ENCODE measurements at places on chromosomes 16 and 17.

DNA sequence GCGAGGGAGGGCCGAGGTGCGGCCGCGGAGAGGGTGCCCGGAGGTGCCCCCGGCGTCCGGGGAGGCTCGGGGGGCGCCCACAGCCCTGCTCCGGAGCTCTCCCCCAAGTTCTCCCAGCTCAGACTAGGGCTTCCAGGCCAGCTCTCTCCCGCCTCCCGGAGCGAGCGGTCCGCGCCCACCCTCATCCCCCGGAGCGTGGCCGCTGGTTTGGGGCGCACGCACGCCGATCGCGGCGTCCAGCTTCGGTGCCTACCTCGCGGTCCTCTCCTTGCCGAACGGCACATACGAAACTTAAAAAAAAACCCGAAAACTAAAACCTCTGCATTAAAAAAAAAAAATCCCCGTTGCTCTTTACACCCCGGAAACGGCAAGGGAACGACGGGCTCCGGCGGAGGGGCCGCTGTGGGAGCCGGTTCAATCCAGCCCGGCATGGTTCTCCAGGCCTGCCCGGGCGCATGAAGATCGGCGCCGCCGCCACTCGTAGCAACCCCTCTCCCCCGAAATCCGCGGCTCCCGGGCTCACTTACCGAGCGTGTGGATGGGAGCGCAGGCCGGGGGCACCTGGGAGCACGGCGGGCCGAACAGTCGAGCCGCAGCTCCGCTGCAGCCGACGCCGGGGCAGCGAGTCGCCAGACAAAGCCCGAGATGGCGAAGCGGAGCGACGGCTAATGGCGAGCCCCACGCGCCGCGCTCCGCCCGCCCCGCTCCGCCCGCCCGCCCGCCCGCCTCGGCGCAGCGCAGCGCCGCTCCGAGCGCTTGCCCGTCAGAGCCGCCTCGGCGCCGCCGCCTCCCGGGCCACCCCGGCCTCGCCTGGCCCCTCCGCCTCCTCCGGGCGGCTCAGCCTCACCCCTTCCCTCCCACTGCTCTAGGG is 973 bp upstream of the UBTF start:
- peak; percentile 43 for DNase-seq

- no peak for DNase-seq
Observed at GRCh38 chr16:8655184-8655717, 19.2 kb upstream of the ABAT start.

DNA sequence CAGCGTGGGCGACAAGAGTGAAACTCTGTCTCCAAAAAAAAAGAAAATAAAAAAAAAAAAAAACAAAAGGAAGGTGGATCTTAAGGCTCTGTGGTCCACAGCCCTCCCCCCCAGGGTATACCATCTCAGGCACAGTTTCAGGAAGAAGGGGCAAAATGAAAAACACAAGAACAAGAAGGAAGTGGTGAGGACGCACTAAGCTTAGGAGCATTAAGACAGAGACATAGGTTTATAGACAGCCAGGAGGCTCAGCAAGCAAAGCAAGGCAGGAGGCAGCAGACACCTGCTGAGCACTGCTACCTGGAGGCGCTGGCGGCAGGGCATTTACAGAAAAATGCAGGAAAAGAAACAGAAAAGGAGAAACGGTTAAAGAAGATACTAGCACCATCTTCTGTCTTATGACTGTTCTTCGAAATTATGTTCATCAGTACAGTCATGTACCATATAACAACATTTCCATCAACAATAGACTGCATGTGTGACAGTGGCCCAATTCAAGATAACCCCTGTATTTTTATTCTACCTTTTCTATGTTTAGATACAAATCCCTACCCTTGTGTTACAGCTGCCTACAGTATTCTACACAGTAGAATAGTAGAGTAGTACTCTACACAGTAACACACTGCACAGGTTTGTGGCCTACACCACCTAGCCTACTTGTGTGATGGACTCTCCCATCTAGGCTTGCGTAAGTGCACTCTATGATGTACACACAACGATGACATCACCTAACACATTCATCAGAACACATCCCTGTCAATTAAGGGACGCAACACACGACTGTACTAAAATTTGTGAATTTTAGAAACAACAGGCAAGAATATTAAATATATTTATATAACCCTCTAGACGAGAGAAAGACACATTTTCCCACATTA is 62.5 kb downstream of the XPO6 start:
- DNase-seq: no peak

DNA sequence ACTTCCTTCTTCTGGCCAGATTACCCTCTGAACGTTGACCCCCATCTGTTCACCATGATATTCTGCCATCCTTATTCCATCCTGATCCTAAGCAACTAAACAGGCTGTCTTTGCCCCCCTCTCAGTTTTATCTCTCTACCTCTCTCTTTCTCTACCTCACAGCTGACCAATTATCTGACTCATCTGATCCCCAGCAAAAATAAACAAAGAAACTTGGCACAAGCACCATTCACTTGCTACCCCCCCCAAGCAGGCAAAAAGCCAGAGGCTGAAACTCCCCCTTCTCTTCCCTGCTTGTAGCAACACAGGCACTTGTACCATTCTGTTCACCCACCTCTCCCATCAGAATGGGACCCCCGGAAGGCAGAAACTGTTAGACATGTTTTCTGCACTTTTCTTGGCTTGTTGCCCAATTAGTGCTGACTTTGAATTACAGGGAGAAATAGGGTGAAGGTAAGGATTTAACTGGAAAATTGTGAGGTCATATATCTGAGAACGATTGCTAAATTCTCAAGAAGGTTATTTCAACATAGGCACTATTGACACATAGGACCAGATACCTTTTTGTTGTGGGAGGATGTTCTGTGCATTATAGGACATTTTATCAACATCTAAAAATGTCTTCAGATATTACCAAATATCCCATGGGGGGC is 163.2 kb downstream of the TOX3 start:
- DNase-seq: no peak

DNA sequence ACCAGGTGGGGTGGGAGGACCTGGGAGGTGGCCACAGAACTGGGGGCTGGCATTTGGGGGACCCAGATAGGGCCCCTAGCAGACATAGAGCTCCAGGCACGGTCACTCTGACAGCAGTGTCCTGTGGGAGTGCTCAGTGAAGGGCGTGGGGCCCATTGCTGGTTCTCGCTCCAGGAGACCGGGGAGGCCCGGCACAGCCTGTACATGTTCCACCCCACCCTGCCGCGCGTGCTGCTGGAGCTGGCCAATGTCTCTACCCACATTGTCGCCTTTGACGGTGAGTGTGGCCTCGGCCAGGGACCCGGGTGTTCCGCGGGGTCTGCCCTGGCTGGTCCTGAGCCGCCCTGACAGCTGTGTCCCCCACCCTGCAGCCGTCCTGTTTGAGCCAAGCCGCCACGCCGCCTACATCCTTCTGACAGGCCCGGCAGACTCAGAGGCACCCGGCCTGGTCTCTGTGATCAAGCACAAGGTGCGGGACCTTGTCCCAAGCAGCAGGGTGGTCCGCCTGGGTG is 11.2 kb downstream of the RGS11 start:
- no peak for DNase-seq

DNA sequence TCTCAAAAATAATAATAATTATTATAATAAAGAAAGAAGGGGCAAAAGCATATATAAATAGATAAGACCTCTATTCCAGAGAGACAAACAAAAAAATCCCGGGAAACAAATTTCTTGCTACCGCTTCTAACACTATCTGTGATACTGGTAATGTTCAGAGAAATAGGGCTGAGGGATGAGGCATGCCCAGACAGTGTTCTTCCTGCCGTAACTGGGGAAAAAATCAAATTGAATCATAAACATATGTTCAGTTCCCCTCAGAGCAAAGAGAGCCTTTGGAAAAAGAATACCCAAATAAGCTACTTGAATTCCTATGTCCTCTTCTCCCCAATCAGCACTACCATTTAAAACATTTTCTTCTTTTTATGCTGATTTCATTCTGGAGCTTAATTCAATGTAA is 688.0 kb downstream of the KCNJ2 start:
- no peak for DNase-seq

DNA sequence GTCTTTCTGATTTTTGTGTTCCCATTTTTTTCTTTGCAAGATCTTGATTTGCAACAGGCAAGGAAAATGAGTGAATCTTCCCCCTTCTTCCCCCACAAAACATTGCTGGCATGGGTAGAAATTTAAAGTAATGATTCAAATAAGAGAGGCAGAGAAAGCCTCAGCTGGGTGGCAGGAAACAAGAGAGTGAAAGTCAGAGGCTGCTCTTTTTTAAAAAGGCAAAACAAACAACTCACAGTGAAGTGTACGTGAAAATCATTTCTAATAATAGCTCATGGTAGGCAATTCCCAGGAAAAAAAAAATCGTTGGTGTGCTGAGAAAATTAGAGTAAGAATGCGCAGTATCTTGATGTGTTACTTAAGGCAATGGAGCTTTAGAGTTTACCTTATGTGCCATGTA is 229.5 kb downstream of the FTO start:
- no peak for DNase-seq

DNA sequence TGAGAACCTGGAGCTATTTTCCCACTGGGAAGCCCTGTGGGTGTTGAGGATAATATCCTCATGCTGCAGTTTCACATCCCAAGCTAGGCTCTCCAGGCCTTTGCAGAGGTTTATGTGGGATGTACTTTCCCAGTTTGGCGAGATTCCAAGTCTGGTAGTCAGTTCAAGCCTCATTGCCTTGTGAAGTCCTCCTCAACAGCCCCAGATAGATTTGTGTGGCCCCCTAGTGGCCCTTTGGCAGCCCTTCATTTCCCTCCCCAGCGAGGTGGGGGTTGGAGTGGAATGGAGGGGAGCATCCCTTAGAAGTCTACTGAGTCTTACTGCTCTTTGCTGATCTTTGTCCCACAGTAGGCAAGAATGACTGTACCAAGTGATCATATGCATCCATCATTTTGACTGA is 137.9 kb downstream of the CDH11 start:
- no peak for DNase-seq

DNA sequence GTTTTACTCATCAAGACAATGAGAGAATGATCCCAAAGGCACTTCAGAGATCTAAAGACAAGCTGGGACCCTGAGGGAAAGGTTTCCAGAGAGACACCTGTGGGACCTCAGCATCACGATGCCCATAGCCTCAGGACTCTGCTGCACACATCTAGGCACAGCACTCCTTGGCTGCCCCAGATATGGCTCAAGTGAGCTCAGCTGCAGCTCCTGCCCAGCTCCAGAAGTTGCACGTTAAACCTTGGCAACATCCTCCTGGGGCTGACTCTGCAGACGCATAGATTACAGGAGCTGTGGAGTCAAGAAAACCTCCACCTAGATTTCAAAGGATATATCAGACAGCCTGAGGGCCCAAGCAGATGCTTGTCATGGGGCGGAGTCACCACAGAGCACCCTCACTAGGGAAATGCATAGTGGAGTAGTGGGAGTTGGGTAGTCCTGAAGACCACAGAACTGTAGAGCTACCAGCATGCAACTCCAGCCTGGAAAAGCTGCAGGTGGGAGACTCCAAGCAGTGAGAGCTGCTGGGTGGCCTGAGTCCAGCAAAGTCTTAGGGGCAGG is 582.0 kb downstream of the CDH11 start:
- DNase-seq: no peak

- DNase-seq: no peak
Observed at GRCh38 chr16:733382-734207, 6.7 kb downstream of the HAGHL start.

DNA sequence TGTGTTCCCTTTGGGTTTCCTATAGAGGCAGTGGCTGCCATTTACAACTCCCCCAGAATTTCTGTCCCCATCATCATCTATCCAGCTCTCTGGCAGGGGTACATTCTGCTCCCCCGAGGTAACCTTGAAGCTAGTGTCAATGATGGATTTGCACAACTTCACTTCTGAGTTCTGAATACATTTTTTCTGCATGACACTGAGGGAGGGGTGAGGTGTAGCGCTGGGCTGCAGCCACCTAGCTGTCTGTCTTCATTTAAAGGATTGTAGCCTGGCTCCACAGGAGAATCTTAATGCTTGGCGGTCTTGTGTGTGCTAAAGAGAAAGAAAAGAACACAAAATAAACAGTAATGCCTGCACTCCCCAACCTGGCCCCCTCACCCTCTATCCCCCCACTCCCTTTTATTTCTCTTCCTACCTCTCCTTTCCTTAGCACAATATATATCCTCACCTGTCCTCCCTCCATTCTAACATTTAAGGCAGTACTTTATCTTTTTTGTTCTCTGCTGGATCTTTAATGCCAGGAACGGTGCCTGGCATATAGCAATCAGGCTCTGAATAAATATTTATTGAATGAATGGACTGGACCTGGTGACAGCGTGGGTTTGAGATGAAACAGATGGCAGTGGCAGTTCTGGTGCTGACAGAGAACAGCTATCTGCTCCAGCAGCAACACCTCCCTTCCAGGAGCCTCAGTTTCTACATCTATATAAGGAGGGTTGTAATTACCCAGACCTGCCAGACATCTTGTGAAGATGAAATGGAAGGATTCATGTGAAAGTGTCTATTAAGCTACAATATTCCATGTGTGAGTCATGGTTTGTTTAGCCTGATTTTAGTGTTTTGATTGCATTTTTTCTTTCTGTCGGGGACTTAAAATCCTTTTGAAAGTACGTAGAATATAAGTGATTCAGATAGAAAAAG is 163.5 kb upstream of the CDH11 start:
- DNase-seq: no peak

GRCh38 chr17:38921756-38922411 is 3.5 kb upstream of the LASP1NB start:
- no peak for DNase-seq

DNA sequence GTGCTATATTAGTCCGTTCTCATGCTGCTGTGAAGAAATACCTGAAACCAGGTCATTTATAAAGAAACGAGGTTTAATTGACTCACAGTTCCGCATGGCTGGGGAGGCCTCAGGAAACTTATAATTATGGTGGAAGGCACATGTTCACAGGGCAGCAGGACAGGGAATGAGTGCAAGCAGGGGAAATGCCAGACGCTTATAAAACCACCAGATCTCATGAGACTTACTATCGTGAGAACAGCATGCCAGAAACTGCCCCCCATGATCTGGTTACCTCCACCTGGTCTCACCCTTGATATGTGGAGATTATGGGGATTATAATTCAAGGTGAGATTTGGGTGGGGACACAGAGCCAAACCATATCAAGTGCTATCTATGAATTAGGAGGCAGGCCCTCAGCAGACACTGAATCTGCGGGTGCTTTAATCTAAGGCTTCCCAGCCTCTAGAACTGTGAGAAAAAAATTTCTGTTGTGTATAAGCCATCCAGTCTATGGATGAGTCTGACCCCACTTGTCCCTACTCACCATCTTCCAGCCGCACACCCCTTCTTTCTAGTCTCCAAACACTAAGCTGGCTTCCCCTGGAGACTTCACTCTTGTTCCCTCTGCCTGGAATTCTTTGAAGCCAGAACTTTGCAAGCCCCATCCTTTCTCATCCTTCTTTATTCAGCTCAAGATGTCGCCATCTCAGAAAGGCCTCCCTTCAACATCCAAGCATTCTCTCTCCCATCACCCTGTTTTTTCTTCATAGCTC is 772 bp upstream of the NUP93 start:
- DNase-seq: no peak

DNA sequence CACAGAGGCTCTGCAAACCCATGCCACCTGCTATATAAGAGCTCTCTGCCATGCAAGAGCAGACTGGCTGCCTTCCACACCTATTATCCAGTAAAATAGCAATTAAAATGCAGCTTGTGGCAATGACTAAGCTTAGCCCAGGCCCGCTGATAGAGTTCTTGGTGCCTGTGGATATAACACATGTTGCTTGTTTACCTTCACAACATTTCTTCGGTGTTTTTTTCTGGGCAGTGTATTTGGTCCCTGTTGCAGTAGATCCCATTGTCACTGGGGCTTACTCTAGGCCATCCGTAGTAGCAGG is 63.5 kb downstream of the SPECC1 start:
- DNase-seq: no peak
